CD4-positive, alpha-beta T cell treated with Interleukin-6 at 100 ng/mL for 8 hours (primary cell): ENCODE measurements at places on chromosomes 6 and 20.
A peak's percentile ranks its signal among the peaks of the same experiment; 100 is the strongest.

- no peak for DNase-seq
These were observed 30.1 kb downstream of the PRPH2 start for GRCh38 chr6:42692137-42692911.

DNA sequence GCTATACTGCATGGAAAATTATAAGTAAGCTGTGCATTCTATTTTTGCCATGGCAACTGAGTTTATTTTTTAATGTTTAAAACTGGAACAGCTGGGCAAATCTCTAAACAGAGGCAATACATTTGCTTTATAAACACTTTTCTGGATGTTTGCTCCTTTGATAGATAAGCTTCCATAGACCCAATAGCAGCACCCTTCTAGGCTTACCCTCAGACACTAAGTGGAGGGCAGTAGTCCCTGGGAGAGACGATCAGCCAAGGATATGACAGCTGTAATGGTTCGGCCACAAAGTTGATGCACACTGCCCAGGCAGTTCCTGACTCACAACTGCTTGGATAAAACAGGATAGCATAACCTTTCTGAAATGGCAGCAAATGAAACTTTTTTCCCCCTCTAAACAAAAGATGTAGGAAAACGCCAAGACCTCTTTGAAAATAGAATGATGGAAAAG is 8.5 kb upstream of the MRPS10 start:
- DNase-seq: no peak

DNA sequence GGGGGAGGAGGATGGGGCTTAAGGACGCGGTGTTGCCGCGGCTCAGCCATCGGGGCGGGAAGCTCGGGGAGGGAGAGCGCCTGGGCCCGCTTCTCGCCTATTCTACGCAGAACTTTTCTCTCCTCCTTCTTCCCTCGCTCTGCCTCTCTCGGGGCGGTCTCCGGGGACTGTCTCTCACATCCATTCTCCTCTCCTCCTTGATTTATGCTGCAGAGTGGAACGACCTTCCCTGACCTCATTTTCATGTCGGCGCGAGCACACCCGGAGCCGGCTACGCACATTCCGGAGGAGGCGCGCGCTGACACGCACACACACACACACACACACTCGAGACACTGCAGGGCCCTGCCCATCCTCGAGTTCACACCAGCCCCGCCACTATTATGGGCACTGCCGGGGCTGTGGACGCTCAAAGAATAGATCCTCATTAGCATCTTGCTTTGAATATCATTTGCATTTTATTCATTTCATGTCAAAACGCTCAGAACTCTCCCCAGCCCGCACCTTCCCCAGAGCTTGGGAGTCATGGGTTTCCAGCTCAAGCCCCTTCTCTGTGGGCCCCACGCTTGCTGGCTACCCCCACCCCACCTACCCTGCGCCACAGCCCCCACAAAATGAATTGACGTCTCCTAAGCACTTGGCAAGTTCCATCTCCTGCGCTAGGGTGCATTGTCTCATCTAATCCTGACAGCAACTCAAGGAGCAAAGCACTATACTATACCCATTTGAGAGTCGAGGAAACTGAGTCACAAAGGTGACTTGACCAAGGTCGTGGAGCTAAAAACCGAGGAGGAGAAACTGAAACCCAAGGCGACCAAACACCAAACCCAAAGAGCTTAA is 36.8 kb downstream of the NCR2 start:
- no peak for DNase-seq

- DNase-seq: no peak
These were observed 188.2 kb downstream of the SIM1 start for GRCh38 chr6:100276311-100277057.

DNA sequence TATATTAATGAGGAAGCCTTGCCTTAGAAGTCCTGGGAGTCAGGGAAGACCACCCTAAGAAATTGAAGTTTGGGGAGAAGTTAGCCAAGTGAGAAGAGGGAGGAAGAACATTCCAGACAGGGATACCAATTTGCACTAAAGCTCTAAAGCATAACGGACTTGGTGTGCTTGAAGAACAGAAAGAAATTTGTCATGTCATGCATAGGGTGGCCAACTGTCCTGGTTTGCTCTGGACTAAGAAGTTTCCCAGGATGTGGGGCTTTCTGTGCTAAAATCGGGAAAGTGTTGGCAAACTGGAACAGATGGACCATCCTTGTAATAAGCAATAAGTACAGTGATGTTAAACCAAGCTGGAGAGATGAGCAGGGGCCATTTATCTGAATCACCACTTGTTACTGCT is 217.6 kb downstream of the ZNF217 start:
- no peak for DNase-seq

DNA sequence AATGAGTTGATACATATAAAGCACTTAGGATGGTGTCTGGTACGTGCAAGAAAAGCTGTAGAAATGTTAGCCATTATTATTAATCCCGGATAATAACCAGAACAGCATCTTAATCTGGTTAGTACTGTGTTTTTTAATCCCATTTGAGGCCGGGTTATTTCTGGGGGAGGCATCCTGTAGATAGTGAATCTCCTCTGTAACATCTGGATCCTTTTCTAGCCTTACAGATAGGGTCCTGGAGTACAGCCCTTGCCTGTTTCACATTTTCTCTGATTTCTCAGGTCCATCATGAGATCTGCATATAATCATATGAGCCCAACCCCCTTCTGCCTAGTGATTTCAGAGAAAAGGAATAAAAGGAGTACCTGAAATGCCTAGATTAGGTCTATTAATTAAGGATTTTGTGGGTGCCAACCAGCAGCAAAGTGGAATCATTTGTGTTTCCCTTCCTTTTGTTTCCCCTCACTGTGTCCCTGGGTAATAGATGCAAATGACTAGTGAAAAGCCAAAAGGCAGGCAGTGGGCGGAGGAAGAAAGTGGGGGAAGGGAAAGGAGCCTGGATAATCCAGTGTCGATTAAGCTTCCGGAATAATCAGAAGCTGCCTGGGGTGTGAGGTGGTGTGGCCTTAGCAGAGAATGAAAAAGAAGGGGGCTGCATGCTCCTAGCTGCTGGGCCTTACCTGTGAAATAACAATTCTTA is 88.9 kb downstream of the SOBP start:
- no peak for DNase-seq

DNA sequence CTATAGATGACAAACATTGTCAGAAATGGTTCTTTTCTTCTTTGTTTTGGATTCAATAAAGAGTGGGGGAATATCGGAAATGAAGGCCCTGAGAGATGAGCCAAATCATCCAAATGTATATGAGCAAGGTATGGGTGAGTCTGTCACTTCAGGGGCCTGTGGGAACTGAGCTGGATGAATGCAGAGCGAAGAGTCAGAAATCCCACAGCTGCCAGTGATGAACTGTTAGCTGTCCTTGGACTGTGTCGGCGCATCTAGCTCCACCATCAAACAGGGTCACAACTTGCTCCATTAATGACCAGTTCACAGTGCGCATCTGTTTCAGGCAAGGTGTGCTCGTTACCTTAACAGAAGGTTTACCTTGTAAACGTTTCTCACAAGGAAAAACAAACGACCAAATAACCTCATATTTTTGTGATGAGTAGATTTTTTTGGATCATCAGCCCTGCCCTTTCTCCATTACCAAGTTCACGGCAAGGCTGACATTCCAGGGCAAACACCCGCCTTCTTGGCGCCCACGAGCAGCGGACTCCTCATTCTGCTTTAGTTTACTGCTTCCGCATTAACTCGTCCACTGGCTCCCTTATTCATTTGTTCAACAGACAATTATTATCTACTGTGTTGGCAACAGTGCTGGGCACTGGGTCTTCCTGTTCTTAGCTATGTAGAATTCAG is 15.0 kb upstream of the CCN6 start:
- DNase-seq: no peak

DNA sequence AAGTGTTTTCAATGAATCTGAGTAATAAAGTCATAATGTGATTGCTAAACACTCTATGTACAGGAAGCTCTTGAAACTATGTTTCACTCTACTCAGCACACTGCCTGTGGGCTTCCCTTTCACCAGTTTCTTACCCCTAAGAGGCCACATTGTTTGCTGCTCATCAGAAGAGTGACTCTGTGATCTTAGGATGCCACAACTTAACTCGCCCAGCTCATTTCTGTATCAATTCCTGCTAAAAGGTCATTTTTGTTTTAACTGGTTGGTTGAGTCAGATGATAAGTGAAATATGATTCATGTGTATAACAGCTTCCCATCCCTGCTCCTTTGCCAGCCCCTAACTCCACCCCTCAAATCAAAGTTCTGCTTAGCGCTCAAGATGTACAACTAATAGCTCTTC is 9.8 kb upstream of the NDUFAF4 start:
- DNase-seq: no peak

- no peak for DNase-seq
These were observed 217.9 kb upstream of the SPTLC3 start for GRCh38 chr20:12790859-12791258.

DNA sequence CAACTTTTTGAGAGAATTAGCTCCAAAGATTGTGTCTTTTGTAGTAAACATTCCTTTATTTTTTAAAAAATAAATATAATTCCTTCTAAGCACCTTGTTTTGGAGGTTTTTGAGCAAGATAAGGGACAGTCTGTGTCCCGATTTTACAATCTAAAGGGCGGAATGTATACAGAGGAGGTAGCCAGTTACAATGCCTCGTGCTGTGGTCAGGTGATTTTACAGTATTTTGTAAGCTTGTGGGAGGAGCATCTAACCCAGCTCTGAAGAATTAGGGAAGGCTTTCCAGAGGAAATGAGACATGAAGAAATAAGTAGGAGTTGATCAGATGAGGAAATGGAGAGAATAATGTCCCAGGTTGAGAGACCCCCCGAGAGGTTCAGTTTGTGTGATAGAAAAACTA is 1.3 kb downstream of the HINT3 start:
- no peak for DNase-seq

DNA sequence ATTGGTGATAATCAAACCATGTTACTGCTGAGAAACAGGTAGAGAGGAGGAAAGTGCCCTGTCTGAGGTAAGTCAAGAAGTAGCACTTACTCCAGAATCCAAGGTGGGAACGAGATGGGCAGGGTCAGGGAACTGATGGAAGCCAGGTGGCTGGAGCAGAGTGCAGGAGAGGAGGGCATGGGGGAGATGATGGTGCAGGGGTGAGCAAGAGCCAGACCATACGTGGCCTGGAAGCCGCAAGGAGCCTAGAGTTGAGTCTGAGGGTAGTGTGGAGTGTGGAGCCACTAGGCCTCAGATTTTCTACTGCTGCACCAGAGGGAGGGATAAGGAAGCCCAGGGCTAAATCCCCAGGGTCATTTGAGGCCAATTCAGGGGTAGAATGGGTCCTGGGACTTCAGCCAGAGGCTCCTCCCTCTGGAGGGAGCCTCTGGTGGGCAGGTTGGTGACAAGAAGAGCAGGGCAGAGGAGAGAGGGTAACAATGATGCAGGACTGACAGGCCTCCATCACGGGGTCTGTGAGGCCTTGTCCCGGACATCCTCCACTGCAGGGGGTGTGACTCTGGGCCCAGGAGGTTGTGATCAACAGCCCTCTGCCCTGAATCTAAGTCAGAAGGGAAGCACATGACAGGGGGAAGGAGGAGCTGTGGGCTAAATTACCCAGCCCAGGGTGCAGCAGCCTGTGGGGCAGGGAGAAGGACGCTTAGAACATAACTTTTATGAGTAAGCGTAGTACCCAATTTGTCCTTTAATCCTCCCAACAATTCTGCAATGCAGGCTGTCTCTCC is 28.7 kb downstream of the COX4I2 start:
- DNase-seq: peak; percentile 34

GRCh38 chr6:52417675-52418111 is 2.4 kb upstream of the EFHC1 start:
- no peak for DNase-seq

- peak; percentile 31 for DNase-seq
These were observed 45.8 kb downstream of the QKI start for GRCh38 chr6:163460307-163460782.

GRCh38 chr20:32623667-32624157 is 38.6 kb upstream of the NOL4L start:
- no peak for DNase-seq

DNA sequence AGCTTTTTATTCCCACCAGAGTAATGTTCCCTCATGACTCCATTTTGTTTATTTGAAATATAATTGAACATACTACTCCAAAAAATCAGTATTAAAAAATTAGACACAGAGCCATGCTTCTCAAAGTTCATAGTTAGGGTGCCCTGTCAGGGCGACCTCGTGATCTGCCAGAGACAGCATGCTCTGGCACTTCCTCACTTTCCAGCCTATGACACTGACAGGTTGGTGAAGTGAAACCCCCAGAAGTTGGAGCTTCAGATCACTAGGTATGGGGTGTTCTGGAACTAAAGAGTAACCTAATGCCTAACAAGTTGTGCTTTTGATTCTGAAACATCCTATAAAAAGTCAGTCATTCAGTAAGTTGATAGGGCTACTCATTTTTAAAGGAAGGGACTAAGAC is 93.0 kb downstream of the TBC1D7 start:
- no peak for DNase-seq

DNA sequence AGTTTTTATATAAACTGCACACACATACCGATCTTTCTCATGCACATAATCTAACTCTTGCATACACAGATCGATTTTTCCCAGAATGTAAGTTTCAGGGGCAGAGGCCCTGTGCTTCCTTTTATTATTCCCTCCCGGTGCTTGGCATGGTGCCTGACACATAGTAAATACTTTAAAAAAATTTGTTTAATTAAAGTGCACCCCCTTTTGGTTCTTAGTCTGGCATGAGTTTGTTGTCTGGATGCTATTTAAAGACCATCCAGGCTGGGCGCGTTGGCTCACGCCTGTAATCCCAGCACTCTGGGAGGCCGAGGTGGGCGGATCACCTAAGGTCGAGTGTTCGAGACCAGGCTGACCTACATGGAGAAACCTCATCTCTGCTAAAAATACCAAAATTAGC is 5.4 kb upstream of the DEK start:
- DNase-seq: no peak

DNA sequence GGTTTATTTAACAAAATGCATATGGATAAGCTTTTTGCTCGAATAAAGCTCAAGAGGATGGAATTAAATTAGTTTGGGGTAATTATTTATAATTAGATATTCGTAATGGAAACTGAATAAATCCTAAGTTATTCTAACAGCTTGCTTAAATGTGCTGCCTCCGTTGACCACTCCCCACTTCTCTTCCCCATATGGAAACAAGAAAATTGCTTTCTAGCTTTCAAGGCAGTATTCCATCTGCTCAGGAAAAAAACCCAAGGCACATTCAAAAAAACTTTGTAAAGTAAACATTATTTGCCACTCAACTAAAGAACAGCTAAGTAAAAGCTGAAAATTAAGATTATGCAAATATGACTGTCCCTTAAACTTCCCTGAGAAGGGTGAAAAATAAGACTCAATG is 369.2 kb downstream of the HAO1 start:
- no peak for DNase-seq

GRCh38 chr20:37859406-37860171 is 43.3 kb upstream of the VSTM2L start:
- no peak for DNase-seq

DNA sequence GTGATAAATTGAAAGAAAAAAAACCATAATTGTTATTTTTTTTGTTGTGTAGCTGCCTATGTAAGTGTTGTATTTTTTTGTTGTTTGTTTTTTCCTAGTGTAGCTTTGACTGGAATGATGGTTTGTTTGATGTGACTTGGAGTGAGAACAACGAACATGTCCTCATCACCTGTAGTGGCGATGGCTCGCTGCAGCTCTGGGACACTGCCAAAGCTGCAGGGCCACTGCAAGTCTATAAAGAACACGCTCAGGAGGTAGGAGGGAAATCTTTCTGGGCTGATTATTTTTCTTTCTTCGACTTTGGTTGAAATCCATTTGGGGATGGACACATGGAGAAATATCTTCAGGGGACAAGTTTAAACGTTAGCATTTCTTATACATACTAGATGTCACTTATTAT is 3.8 kb downstream of the PEX7 start:
- no peak for DNase-seq

GRCh38 chr6:40907198-40907701 is 131.8 kb downstream of the UNC5CL start:
- no peak for DNase-seq

GRCh38 chr6:136526196-136526930 is 23.9 kb downstream of the MAP7 start:
- peak; percentile 20 for DNase-seq
